ENCODE measurements at places on chromosomes 13 and 19.

GRCh38 chr19:49017666-49018351, 918 bp upstream of the LHB start:
- DNase-seq = peak; percentile 85

GRCh38 chr19:55546011-55546410, 668 bp upstream of the SBK3 start:
- DNase-seq = no peak

- DNase-seq = no peak
Measured at GRCh38 chr13:80562433-80563156, 221.7 kb upstream of the SPRY2 start.

DNA sequence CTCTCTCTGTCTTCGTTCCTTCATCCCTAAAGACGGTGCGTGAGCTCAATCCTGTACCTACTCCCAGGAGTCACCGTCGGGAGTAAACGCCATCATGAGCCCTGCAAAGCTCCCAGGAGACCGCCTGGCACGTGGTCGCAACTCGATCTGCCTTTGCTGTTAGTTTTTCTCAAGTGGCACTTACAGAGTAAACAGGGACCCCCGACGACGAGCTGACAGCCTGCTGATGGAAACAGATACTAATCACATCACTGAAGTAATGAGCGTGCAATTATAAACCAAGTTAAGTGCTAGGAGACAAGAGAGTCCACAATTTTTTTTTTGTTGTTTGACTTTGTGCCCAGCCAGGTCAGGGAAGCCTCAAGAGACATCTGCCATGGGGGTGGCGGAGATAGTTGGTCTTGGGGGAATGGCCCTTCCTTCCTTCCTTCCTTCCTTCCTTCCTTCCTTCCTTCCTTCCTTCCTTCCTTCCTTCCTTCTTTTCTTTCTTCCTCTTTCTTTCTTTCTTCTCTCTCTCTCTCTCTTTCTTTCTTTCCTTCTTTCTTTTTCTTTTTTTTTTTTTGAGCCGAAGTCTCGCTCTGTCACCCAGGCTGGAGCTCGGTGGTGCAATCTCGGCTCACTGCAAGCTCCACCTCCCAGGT, 23.6 kb downstream of the CACNG6 start:
- no peak for DNase-seq

DNA sequence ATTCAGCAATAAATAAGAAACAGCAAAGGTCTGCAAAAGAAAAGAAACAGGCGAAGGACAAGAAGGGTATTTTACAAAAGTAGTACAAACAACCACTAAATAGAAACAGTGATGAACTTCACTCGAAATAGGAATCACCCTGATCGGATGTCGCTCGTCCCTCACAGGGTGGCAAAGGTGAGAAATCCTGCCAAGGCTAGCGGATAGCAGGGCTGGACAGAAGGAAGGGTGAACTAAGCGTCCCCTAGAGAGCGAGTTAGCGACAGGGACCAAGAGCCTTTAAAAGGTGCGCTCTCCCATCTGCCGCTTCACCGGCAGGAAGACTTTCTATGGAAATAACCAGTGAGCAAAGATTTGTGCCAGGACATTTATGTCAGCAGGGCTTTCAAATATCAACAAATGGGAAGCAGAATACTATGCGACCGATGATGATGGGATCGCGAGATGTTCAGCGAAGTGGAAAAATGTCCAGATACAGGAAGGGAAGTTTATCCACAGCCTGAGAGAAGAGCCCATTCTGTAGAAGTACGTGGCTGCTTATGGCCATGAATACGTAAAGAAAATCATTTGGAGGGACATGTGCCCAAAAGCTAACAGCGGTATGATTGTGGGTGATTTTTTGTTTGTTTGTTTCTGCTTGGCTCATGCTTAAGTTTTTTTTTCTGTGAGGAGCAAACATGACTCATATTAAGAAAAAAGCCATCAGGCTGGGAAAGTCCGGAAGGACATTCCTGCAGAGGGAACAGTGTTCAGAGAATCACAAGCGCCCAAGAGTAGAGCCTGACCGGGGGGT, 18.9 kb downstream of the ELAVL1 start:
- DNase-seq = no peak

DNA sequence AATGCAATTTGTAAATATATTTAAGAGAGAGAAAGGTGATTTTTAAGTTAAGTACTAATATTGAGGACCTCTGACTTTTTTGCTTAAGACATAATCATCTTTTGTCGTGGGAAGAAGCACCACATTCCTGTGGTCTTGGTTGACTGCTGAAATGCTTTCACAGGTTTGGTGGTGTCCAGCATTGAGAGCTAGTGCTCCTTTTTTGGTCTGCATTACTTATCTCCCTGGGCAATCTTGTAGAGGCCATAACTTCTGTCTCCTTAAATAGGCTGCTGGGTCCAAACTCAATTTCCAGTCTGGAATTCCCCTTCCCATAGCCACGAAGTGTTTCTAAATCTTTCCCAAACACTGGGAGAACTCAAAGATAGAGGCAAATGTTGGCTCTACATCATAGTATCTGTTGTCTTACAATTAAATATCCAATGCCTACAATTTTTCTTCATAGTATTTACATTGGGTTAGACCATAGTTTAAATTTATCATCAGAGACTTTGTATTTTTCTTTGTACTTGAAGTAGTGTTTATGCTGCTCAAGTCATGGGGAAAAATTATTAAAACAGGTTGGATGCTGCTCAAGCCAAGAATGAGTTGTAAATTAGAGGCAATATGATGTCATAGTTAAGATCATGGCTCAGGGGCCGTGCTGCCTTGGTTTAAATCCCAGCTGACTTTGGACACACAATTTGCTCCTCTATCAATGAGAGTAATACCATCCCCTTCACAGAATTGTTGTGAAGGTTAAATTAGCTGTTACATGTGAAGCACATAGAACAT, 105.6 kb downstream of the POSTN start:
- no peak for DNase-seq

GRCh38 chr13:26679411-26680122, 81.0 kb downstream of the GPR12 start:
- no peak for DNase-seq

DNA sequence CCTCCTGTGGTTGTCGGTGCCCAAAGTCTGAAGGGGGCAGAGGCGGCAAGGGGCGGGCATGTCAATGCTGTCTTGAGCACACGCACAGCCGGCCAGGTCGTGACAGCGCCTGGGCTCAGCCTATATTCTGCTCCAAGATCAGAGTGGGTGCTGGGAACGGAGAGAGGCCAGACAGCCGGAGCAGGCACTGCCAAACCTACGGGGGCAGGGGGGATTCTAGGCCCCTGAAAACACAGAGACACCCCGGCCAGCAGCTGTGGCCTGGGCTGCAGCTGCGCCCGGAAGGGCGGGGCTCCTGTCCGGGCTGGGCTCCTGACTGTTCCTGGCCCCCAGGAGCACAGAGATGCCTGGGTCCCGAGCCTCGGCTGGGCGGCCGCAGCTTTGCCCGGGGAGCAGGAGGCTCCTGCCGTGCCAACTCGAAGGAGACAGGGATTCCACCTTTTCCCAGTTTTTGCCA, 2662.9 kb upstream of the PCDH20 start:
- no peak for DNase-seq

DNA sequence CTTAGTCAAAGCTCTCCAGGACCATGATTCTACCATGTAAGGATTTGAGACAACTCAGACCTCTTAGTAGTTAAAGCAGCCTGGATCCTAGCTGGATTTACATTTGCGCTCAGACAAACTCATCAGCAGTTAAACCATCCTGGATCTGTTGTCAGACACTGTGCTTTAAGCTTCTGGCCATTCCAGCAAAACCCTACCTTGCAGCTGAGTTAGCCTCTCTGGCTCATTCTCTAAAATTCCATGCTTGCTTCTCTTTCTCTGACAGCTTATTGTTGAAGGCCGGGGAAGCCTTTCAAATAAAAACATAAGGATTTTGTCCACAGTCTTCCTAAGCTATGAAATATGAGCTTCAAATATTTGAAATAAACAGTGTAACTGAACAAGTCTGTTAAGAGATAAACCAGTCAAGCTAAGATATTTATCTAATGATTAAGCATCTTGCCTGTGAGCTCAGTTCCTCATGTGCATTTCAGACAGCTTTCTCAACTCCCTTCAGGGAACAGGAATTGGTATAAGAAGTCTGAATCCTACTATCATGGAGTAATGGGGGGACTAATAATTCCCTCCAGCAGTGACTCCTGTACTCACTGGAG, 89.3 kb downstream of the SLAIN1 start:
- no peak for DNase-seq

DNA sequence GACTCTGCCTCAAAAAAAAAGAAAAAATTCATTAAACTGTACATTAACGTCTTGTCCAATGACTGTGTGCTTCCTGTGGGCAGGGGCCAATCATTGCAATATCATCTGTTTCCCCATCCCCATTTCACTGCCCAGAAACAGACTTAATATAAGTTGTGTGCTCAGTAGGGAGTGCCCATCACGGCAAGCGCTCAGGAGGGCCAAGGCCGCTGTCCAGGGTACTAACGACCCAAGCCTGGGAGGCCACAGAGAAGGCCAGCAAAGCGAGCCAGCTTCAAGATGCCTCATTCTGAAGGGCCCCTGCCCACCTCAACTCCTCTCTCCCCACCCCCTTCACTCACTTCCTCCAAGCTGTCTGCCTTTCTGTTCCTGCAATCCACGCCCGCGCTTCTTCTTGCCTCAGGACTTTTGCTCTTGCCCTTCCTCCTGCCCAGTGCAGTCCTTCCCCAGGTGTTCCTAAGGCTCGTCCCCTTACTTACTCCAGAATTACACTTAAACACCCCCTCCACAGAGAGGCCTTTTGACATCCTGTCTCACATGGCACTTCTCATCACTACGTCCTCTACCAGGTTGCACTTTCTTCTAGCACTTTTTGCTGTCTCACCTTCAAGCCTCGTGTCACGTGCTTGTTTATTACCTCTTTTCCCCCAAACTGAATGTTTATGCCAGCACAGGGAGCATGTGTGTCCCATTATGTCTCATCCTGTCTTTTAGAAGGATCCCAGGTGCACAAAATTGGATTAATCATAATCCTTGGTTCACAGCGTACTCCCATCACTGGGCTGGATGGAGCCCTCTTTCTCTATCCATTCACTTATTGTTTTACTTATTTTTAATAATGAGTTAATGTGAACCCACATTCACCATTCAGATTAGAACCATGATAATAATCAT, 11.3 kb upstream of the POU2F2 start:
- no peak for DNase-seq

All from germinal center (tissue), 1 donor.